Activated CD4-positive, CD25-positive, alpha-beta regulatory T cell (primary cell): ENCODE measurements at places on chromosomes 6 and 20.

- no peak for DNase-seq
Measured at GRCh38 chr6:81727876-81728517, 24.5 kb downstream of the TENT5A start.

DNA sequence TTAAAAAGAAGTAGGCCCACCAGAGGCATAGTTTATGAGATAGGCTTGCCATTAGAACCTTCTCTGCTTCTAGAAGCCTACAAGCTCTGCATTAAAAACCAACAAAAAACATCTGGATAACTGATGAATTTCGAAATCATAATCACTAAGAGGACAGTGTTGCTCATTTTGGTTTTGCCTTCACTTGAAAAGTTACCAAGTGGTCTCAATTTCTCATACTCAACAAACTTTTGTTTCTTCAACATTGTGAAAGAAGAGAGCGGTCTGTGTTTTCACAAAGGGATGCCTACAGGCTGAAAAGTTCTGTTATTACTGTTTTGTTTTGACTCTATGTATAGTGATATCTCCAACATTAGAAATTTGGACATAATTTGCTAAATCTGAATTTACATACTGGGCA is 98.9 kb downstream of the PDSS2 start:
- DNase-seq = no peak

DNA sequence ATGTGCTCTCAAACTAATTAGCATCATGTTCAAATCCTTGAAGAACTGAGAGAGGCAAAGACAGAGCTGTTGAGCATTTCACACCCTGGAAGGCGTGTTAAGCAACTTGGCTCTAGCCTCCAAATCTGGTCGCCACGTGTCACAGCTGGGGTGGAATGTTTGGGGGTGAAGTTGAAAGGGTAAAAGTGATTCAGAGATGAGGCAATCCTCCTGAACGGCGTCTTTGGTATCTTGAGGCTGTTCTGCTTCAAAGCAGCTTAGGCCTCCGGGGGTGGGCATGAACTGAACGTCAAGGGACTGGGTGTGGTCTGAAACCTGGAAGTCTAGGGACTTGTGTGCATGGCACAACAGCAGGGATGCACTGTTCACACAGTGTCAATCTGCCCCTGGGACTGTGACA is 62.3 kb downstream of the TRAM2 start:
- DNase-seq = no peak

DNA sequence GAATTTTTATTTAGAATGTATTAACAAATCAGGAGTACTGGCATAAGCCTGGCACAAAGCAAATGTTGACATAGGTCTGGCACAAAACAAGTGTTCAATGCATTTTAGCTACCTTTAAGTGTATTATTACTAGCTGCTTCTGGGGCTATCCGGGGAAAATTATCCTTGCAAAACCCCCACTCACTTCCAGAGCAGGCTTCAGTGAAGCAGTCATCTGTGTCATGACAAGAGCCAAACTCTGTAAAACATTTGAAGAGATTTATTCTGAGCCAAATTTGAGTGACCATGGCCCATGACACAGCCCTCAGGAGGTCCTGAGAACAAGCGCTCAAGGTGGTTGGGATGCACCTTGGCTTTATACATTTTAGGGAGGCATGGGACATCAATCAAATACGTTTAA is 6.4 kb upstream of the TRIM38 start:
- no peak for DNase-seq

- DNase-seq = no peak
Measured at GRCh38 chr6:15823838-15824414, 161.1 kb upstream of the DTNBP1 start.

GRCh38 chr6:168956884-168957730 is 296.5 kb downstream of the THBS2 start:
- no peak for DNase-seq

DNA sequence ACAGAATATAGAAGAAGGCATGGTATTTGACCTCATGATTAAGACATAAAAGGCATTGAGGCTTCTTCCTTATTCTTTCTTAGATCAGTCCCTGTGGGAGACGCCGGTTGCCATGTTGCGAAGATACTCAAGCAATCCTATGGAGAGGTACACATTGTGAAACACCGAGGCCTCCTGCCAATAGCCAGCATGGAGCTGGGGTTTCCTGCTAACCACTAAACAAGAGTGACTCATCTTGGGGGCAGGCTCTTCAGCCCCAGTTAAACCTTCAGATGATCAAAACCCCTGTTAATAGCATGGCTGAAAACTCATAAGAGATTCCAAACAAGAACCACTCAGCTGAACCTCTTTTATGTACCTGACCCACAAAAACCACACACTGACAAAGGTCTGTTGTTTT is 478.8 kb downstream of the CD83 start:
- DNase-seq = no peak

DNA sequence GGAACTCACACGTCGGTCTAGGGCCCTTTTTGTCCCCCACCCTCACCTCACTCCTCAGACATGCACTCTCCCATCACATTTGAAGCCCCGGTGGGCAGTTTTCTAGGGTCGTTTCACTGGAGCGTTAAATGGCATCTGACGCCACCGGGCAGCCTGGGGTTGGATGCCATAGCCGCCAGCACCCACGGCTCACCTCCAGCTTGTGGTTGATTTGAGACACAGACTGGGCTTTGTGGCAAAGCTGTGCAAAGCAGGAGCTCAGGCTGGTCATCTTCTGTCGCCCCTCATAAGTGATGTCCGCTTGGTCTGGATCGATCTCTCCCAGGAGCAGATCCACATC is 530 bp downstream of the GOPC start:
- no peak for DNase-seq

DNA sequence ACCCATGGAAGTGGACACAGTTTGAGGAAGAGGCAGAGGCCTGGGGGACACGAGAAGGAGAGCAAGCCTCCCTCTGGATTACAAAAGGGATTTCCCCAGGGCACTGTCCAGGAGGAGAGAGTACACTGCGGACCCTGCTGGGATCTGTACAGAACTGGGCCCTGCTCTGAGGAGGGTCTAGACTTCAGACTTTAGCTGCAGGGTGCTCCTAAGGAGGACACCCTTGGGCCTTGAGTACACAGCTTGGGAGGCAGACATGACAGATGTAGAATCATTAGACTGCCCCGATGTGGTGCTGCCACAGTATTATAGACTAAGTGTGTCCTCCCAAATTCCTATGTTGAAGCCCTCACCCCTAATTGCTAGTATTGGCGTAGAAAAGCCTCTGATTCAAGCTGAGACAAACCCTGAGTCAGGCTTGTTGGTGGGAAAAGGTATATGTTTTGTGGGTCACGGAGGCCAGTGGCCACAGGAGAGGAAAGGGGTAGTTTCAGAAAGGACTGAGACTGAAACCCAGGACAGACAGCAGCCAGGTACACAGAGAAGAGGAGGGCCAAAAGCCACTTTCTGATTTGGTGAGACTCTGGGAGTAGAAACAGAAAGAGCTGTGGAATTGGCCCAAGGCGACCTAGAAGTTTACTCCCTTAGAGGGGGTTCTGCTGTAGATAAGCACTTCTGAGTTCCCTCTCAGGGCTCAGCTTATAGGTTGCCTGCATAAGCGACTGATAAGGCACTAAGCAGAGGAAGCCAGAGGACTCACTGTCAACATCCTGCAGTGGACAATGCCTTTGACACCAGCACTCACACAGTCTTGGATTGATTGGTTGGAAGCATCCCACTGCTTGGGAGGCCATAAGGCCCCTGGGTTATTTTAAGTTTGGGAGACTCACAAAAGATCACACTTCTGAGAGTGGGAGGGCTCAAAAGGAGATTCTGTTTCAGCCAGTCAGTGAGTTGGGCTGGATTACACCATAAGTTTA is 16.5 kb upstream of the SH3BGRL2 start:
- no peak for DNase-seq

- no peak for DNase-seq
Measured at GRCh38 chr20:36493051-36493800, 48.1 kb upstream of the MYL9 start.

DNA sequence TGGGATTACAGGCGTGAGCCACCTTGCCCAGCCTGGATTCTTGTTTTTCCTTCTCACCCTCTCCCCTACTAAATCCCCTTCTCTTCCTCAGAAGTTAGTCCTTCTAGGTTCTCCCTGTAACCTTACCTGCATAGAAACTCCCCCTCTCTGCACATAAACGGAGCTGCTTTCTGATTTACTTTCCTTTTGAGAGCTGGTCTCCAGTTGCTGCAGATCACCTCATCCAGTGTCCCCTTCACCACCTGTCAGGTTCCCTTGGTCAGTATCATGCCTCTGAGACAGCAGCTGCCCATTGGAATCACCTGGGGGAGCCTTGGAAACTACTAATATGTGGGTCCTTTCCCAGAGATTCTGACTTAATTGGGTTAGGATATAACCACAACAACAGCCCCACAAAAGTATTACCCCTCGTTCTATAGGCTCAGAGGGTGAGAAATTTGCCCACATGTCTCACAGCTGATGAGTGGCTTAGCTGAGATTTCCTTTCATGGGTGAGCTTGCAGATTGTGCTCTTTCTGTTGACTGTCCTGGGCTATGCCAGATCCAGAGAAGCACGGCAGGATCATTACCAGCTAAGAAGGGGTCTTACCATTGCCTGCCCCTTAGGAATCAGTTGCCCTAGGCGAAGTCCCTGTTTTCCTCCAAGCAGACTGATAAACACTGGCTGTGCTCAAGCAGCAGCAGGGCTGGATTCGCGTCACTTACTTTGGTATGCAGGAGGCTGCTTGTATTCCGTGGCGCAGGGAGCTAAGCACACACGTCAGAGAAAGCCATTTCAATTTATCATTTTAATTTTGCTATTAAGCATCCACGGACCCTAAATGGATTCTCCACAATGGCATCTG is 51.3 kb downstream of the AKAP12 start:
- DNase-seq = no peak

DNA sequence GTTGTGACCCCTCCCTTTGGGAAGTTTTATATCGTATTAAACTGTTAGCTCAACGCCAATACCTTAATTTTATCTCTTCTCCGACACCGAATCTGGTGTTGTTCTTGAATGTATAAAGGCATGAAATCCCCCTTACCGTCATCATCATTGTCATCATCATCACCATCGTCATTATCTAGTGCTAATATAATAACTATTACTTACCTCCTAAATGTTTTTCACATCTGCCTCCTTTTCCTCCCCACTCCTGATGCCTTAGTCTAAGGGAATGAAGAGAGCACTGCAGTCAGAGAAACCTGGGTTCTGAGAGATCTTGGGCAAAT is 677 bp upstream of the ZBTB24 start:
- DNase-seq = no peak

DNA sequence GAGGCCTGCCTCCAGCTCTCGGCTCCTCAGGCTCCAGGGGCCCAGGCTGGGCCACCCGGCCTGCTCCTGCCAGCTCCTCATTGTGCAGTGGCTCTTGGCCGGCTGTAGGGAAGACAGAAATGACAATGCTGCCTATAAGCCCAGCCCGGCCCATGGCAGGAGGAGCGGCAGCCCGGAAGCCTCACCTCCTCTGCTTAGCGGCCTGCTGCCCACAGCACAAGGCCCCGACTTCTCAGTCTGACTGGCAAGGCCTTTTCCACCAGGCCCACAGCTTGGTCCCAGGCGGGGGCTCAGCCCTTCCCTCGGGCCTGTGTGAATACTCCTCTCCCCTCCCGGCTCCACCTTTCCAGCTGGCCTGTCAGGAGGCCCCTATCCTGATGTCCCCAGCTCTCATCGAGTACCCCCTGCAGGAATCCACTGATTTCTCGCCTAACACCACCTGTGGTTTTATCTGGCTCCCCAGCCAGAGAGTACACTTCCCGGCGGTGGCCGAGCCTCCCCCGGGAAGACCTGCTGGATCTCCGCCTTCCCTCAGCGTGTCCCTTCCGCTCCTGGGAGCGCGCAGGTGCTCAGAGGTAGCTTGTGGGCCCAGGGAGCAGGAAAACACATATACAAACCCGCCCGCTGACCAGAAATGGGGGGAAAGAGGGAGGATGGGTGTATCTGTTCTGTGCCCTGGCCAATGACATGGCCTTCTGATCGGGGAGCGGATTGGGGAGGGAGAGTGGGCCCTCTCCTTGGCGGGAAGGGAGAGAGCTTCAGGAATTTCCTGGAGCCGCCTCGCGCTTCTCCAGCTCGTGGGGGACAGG is 963 bp downstream of the DDRGK1 start:
- no peak for DNase-seq

DNA sequence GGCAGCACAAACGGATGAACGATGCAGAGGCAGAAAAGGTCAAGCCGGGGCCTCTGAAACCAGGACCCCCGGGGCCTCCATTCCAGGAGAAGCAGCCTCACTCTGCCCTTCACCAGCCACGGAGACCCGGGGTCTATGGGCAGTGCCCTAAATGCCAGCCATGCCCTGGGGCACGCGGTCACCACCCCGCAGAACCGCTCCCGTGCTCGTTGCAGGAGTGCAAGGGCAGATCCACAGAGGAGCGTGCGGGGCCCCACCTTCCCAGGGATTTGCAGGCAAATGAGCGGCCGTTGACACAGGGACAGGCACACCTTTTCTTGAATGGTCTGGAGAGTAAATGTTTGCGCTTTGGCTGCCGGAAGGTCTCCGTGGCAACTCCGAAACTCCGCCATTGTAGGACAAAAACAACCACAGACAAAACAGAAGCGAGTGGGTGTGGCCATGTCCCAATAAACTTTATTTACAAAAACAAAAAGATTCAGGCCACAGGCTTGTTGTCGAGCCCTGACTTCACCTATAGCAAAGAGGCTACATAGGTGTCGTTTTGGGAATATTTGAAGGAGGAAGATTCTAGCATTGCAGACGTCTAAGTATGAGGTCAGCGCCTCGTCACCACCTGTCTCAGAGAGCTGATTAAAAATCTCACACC is 163.3 kb downstream of the TAF4 start:
- no peak for DNase-seq
